Activated CD4-positive, alpha-beta memory T cell treated with anti-CD3 and anti-CD28 coated beads for 36 hours (primary cell): ENCODE measurements at places on chromosomes 5 and 9. TPM values are rescaled to one million over a fixed set of nuclear protein-coding genes. Genes with fewer than 3 reads are reported as not detected.

The ALDH7A1 gene
- 5.7 TPM for total RNA-seq

DNA sequence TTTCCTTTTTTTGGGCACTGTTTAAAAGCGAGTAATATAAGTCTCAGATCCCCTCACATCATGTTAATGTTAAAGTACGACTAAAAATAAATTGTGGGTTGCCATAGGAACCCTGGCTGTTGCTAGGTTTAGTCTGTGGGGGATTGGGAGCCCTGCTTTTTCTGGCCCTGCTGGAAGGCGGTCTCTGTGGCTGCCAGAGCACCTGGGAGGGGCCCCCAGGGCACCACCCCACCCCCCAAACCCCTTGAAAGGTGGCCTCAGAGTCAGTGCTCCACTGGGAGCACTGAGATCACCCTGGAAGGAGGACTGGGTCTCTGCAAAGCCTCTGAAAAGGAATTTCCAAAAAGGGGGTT is 66.2 kb upstream of the NEURL1B start:
- no peak for DNase-seq

GRCh38 chr5:141771562-141771961 is 89.5 kb upstream of the ARAP3 start:
- no peak for DNase-seq

DNA sequence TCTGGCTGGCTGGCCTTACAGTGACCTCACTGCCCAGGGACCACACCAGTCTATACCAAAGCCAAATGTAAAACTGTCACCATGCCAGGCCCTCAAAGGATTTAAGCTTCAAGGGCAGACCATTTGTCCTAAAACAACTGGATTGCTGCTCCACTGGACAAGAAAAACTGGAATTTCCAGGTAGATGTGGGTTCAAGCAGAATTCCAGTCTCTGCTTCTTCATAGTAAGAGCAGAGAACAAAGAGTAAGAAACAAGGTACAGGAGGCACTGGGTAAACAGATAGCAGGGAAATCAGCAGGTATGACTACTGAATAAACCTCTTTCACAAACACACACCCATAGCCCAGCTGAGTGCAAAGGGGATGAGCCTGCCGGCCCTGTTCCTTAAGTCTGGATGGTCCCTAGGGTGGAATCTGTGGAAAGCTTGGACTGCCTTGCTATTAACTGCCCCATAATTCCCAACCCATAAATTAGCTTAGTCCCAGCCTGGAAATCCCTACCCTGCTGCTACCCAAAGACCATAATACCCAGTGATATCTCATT is 5.5 kb downstream of the B4GALT1 start:
- no peak for DNase-seq

GRCh38 chr5:153212471-153212870 is 278.0 kb upstream of the GRIA1 start:
- no peak for DNase-seq

DNA sequence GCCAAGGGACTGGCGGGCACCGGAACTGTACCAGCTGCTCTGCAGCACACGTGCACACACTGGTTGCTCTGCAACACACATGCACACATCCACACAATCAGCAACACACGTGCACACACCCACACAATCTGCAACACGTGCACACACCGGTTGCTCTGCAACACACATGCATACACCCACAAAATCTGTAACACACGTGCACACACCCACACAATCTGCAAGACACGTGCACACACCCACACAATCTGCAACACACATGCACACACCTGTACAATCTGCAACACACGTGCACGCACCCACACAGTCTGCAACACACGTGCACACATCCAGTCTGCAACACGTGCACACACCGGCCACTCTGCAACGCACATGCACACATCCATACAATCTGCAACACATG is 17.9 kb downstream of the PLEKHG4B start:
- DNase-seq: no peak

The GABRA1 gene
- not detected for total RNA-seq

The PCDHGB6 gene
- not detected for total RNA-seq

The PCDHGB1 gene
- total RNA-seq: not detected

DNA sequence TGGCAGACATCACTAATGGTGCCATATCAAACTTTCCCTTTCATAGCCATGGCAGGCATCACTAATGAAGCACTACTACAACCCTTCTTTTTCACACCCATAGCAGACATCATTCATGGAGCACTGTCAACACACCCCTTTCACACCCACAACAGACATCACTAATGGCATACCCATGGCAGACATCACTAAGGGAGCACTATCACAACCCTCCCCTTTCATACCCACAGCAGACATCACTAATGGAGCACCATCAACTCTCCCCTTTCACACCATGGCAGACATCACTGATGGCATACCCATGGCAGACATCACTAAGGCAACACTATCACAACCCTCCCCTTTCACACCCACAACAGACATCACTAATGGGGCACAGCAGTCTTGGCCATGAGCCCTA is 33.7 kb downstream of the LAMC3 start:
- no peak for DNase-seq

The CAVIN4 gene
- total RNA-seq: 0.07 TPM

DNA sequence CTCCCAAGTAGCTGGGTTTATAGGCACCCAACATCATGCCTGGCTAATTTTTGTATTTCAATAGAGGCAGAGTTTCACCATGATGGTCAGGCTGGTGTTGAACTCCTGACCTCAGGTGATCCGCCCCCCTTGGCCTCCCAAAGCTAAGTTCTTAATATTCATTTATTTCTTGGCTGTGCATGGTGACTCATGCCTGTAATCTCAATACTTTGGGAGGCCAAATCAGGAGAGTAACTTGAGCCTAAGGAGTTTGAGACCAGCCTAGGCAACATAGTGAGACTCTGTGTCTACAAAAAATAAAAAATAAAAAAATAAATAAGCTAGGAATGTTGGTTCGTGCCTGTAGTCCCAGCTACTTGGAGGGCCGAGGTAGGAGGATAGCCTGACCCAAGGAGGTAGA is 587.1 kb upstream of the FTMT start:
- no peak for DNase-seq

- DNase-seq: no peak
Observed at GRCh38 chr5:39652036-39652435, 227.3 kb upstream of the DAB2 start.

DNA sequence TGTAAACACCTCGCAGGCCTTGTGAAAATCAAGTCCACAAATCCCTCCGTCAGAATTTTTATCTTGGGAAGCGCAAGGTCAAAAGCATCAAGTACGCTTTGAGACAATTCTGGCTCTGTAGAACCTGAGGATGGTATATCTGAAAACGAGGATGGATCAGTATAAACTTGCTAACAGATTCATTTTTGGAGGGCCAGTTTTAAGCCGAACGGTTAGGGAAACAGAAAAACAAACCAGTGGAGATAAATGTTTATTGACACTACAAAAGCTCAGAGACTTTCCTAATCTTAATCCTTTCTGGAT is 352 bp upstream of the PGGT1B start:
- DNase-seq: no peak

DNA sequence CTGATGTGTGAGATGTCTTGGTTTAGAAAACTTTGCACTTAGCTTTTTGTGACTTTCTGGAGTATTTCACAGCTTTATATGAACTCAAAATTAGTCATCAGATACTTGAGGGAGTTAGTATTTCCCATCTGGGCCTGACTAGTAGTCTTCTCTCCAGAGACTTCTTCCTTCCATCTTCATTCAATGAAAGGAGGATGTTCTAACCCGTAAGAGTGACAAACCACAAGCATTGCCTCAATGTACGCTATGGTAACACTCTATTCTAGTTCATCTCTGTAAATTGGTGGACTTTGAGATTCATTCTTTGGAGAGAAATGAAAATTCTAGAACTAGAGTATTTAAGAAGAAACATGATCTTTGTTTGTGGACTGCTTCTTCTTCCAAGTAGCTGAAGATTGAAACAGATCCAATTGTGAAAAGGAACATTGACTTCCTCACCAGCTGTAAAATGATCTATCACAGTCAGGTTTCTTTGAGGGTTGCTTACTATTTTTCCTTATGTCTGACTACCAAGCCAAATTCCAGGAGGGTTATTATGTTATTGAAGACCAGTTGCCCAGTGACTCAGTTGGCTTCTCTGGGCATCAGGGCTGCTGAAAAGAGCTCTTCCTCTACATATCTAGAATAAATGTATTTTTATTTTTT is 157.6 kb downstream of the SLC12A2 start:
- no peak for DNase-seq

DNA sequence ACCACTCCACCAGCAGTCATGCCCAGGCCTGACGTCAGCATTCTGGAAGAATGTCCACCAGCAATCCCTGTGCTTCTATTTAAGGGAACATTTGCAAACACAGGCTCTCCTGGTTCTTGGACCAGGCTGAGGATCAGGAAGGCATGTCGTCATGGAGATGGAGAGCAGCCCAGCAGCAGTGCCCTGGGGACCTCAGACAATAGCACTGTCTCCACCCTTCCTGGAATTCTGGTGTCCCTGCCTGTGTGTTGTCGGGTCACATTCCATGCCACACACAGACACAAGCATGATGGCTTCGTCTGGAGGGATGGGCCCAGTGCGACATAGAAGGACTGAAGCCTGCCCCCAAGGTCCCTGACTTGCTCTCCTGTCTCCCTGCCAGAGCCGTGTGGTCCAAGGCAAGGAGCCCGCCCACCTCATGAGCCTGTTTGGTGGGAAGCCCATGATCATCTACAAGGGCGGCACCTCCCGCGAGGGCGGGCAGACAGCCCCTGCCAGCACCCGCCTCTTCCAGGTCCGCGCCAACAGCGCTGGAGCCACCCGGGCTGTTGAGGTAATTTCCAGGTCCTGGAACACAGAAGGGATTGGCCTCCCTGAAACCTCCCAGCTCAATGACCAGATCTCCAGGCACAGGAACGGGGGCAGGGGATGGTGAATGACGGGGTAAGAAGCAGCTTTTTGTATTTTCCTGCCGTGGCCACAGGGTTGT is 43.8 kb downstream of the STOM start:
- DNase-seq: no peak

The SPRY4 gene
- 1.1 TPM for total RNA-seq

GRCh38 chr5:98713027-98713426 is 60.4 kb upstream of the RGMB start:
- no peak for DNase-seq

The FAM169A gene
- total RNA-seq: 9.0 TPM

- no peak for DNase-seq
Observed at GRCh38 chr5:143537056-143537455, 133.6 kb upstream of the NR3C1 start.

The PCDHGC4 gene
- total RNA-seq: not detected

- no peak for DNase-seq
Observed at GRCh38 chr9:37596504-37596903, 4.1 kb upstream of the TOMM5 start.

DNA sequence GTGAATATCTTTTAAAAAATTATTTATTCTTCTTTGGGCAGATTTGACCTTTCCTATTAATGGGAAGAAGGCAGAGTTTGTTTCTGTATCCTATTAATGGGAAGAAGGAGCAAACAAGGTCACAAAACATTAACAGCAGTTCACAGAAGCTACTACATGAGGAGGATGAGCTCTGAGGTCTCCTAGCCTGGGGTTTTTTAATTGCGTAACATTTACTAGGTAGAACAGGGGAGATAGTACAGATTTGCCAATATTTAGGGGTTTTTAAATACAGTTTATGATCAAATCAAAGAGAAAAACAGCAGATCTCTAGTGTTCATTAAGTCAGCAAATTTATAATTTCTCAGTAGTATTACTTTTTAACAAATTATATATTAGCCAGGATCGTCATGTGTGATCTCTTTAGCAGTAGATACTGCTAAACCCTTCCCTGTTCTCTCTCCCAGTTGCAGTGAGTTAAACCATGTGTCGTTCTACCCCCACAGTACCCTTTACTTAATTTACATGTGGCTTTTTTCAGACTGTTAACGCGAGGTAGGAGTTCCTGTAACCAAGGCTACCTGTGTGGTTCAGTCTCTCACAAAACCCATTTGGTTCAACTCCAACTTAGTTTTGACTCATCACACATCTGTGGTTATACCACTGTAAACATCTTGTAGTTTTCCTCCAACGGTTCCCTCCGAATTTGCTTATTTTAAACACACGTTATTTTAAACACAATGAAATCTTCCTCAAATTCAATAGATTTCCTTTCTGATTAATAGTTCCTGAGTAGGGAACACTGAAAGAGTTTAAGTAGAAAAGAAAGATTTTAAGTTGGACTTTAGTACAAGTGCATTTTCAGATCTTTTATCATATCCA is 13.3 kb downstream of the SLC25A46 start:
- DNase-seq: peak; percentile 50

DNA sequence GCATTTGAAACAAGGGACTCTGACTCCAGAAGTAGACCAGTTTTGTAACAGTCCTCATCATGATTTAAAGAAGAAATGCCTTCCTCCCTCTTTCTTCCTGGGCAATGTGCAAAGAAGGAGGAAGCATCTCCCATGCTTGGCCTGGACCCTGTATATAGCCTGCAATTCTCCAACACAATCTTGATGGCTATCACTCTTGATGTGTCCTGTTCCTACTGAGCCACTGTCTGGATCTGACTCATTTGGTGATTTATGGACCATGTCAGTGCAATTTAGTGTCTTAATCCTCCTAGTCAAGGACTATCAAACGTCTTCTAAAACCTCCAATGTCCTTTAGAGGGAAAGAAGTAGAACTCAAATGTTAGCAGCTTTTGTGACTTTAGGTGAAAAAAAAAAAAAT is 697.3 kb downstream of the TLR4 start:
- DNase-seq: no peak

The PCDHGA7 gene
- total RNA-seq: 0.07 TPM

GRCh38 chr9:114798780-114799427 is 6.9 kb downstream of the TNFSF15 start:
- DNase-seq: no peak

GRCh38 chr9:108439947-108440346 is 415.8 kb downstream of the ACTL7B start:
- no peak for DNase-seq

GRCh38 chr9:69582544-69583297 is 89.5 kb downstream of the APBA1 start:
- no peak for DNase-seq

DNA sequence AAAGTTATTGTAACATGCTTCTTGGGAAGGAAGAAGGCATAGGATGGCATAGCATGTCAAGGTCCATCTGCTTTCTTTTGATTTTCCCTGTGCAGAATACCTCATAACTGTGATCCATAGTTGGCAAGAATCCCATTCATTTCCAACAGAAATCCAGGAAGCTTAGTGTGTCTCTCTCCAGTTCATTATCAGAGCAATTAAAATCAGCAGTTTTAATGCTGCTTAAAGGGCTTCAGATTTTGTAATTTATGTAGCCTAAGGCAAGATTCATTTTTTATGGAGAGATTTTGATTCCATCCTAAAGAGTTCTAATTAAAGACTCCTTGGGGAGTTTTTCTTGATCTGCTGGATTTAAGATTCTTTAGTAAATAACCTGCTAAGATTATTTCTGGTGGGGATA is 560.1 kb downstream of the PDE4D start:
- DNase-seq: no peak

- peak; percentile 35 for DNase-seq
Observed at GRCh38 chr5:76393035-76393680, 9.9 kb upstream of the IQGAP2 start.

The FGF1 gene
- not detected for total RNA-seq

DNA sequence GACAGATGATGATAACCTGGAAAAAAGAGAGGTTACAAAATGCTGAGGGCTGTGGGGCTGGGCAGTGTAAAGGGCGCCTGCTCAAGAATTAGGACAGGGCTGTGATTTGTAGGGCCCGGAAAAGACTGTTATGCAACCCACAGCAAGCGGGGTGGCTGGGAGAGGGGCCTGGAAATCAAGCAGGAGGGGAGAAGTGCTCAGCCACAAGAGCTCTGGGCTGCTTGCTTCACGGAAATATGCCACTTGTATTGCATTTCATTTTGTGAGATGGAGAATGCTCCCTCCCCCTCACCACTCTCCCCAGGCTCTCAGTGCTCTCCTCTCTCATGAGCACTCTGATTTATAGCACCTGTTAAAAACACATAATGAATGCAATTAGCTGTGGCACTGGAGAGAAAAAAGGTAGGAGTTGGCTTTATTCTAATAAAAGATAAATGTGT is 8.4 kb upstream of the HAND1 start:
- no peak for DNase-seq

The SHOC1 gene
- not detected for total RNA-seq
